ENCODE measurements at places on chromosomes 4 and X. TPM values are rescaled to one million over a fixed set of nuclear protein-coding genes. Genes with fewer than 3 reads are reported as not detected.

FAM133A gene
- polyA plus RNA-seq = 1.2 TPM

ABCG2 gene
- 29.0 TPM for polyA plus RNA-seq

VCX gene
- polyA plus RNA-seq = not detected

LPAR4 gene
- polyA plus RNA-seq = not detected

SMPX gene
- polyA plus RNA-seq = not detected

TLR6 gene
- polyA plus RNA-seq = 5.9 TPM

GLRA3 gene
- not detected for polyA plus RNA-seq

PCDH18 gene
- not detected for polyA plus RNA-seq

EGFL6 gene
- not detected for polyA plus RNA-seq

NLGN4X gene
- 0.06 TPM for polyA plus RNA-seq

PPP4R3C gene
- not detected for polyA plus RNA-seq

TMEM31 gene
- not detected for polyA plus RNA-seq

RNF175 gene
- polyA plus RNA-seq = not detected

MAGEE1 gene
- 4.7 TPM for polyA plus RNA-seq

GRPR gene
- polyA plus RNA-seq = 0.08 TPM

RPS6KA6 gene
- polyA plus RNA-seq = 4.6 TPM

ZFP92 gene
- 0.70 TPM for polyA plus RNA-seq

RP2 gene
- polyA plus RNA-seq = 12.9 TPM

CEP44 gene
- 6.4 TPM for polyA plus RNA-seq

SORBS2 gene
- 0.11 TPM for polyA plus RNA-seq

USP9X gene
- 32.6 TPM for polyA plus RNA-seq

MAGEC1 gene
- polyA plus RNA-seq = not detected

FRMPD3 gene
- 0.05 TPM for polyA plus RNA-seq

TMSB15A gene
- 0.46 TPM for polyA plus RNA-seq

AREG gene
- 46.3 TPM for polyA plus RNA-seq

HTN3 gene
- not detected for polyA plus RNA-seq

CFI gene
- 2.6 TPM for polyA plus RNA-seq

TCEAL7 gene
- not detected for polyA plus RNA-seq

CFAP99 gene
- polyA plus RNA-seq = 0.09 TPM

NWD2 gene
- not detected for polyA plus RNA-seq

SLC4A4 gene
- polyA plus RNA-seq = 1.8 TPM

GRIA2 gene
- polyA plus RNA-seq = not detected

DRP2 gene
- polyA plus RNA-seq = 0.36 TPM

SFRP2 gene
- not detected for polyA plus RNA-seq

CCSER1 gene
- polyA plus RNA-seq = not detected

PIM2 gene
- 7.9 TPM for polyA plus RNA-seq

UGT2B15 gene
- 0.08 TPM for polyA plus RNA-seq

ENPP6 gene
- not detected for polyA plus RNA-seq

SH3D19 gene
- 16.2 TPM for polyA plus RNA-seq

CFAP47 gene
- 0.03 TPM for polyA plus RNA-seq

CENPVL2 gene
- not detected for polyA plus RNA-seq

ZRSR2 gene
- 11.7 TPM for polyA plus RNA-seq

FAM47E gene
- 0.08 TPM for polyA plus RNA-seq

SOWAHB gene
- 0.03 TPM for polyA plus RNA-seq

STPG2 gene
- polyA plus RNA-seq = not detected

RHOH gene
- polyA plus RNA-seq = 0.07 TPM

PRAF2 gene
- 35.4 TPM for polyA plus RNA-seq

DMD gene
- polyA plus RNA-seq = not detected

PNMA6F gene
- polyA plus RNA-seq = not detected

All from A549 (cell line).